ENCODE measurements at places on chromosomes 6 and 20. TPM values are rescaled to one million over a fixed set of nuclear protein-coding genes. Genes with fewer than 3 reads are reported as not detected.

DNA sequence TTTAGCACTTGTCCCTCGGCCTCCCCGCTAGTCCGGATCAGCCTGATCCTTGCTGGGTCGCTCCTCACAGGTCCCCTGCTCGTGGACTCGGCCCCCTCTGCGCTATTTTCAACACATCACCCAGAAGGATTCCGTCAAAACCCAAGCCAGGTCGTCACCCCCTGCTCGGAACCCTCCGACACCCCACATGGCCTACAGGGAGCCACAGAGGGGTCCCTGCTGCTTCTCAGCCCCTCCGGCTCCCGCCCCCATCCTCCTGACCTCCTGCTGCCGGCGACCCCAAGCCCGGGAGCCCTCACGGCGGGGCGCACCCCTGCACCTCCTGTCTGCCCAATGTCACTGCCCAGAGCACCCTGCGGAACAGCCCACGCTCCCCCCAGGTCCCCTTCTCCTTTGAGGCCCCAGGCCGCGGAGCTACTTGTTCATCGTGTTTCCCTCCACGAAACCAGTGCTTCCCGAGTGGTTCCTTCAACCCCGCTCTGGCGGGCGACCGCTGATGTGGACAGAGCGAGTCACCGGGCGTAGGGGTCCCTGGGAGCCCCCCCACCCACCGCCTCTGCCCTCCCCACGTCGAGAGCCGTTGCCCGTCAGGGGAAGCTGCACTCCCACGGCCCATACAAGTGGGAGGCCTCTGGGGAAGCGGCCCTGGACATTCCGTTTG lies 638 bp upstream of the MYL9 start:
- peak overlapping the region; percentile 77 for H3K27ac ChIP-seq
- no peaks in the 10 kb centered on the region for H3K27me3 ChIP-seq
- peaks cover 44% of the 10 kb centered on the region for H3K4me1 ChIP-seq
- no peaks in the 10 kb centered on the region for H3K36me3 ChIP-seq

DNA sequence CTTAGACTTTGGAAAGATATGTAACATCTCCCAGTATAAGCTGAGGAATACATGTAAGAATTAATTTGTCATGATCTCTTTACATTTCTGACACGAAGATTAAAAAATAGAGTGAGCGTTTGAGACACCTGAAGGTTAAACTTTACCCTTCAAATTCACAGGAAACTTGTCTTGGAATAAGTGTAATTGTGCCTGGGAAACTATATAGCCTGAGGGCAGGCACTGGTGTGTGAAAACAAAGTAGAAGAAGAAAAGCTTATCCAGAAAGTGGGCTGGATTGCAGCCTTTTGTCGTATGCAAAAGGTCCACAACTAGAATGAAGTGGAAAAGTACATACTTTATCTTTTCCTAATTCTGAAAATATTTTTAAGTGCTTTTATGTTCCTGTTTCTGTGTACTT lies 275.7 kb upstream of the TCF21 start:
- H3K27me3 ChIP-seq = no peaks in the 10 kb centered on the region
- H3K27ac ChIP-seq = no peak overlapping the region
- peaks cover 28% of the 10 kb centered on the region for H3K4me1 ChIP-seq
- H3K36me3 ChIP-seq = peaks cover 9% of the 10 kb centered on the region

GRCh38 chr20:3105256-3106137 lies 21.0 kb upstream of the AVP start:
- no peak overlapping the region for H3K4me3 ChIP-seq
- DNase-seq = no peak
- H3K36me3 ChIP-seq = no peaks in the 10 kb centered on the region
- no peaks in the 10 kb centered on the region for H3K27me3 ChIP-seq

- H3K27ac ChIP-seq = peak overlapping the region; percentile 50
- DNase-seq = no peak
- H3K4me3 ChIP-seq = no peak overlapping the region
- peaks cover 19% of the 10 kb centered on the region for H3K4me1 ChIP-seq
- H3K27me3 ChIP-seq = no peaks in the 10 kb centered on the region
Observed at GRCh38 chr6:3013486-3013885, 13.8 kb downstream of the NQO2 start.

- no peak overlapping the region for H3K4me3 ChIP-seq
- H3K36me3 ChIP-seq = peaks cover 12% of the 10 kb centered on the region
- H3K27me3 ChIP-seq = no peaks in the 10 kb centered on the region
- H3K27ac ChIP-seq = no peak overlapping the region
Observed at GRCh38 chr6:54586251-54586650, 260.3 kb upstream of the FAM83B start.

GRCh38 chr20:1711266-1711665 lies 53.7 kb upstream of the SIRPG start:
- H3K27me3 ChIP-seq = peaks cover 78% of the 10 kb centered on the region
- H3K4me3 ChIP-seq = no peak overlapping the region
- H3K4me1 ChIP-seq = no peaks in the 10 kb centered on the region
- no peak overlapping the region for H3K27ac ChIP-seq
- no peaks in the 10 kb centered on the region for H3K36me3 ChIP-seq

DNA sequence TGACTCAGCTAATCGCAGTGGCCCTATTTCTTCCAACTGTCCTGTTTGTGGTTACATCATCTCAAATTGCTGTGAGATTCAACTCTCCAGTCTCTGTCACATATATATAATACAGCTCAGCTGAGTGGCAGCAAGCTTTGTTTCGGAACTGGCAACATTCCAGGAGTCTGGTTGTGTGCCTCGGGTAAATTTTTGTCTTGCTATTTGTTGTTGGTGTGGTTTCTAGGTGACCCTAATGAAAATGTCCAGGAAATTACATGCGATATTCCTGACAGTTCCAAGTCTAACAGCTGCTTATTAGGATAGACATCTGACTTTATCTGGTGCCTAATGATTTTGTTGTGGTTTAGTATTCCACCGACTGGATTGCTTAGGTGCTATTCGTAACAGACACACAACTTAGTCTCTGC lies 581.8 kb downstream of the CD109 start:
- no peaks in the 10 kb centered on the region for H3K27me3 ChIP-seq
- no peaks in the 10 kb centered on the region for H3K4me1 ChIP-seq

- no peak overlapping the region for H3K4me3 ChIP-seq
- 0 out of 2 replicates have a peak, but pooled peaks cover 3% of the 10 kb centered on the region for H3K4me1 ChIP-seq
- no peaks in the 10 kb centered on the region for H3K36me3 ChIP-seq
Observed at GRCh38 chr6:91097364-91097763, 510.5 kb upstream of the MAP3K7 start.

DNA sequence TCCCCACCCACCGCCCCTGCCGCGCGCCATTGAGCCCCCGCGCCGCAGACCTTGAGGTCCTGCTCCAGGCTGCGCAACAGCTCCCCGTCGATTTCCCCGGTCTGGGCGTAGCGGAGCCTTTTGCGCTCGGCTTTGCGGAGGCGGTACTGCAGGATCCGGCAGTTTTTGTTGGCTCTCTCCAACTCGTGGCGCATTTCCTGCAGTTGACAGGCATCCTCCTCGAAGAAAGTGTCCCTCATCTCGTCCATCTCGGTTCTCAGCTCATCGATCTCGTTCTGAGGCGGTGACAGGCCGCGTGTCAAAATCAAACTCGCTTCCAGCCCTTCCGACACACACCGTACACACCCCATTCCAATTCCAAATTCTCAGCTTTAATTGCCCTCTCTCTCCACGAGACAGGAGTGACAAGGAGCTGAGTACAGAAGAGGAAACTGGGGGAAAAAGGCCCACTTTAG lies 4.3 kb downstream of the MTCL3 start:
- H3K36me3 ChIP-seq = peaks cover 28% of the 10 kb centered on the region
- DNase-seq = peak; percentile 70
- H3K4me3 ChIP-seq = peak overlapping the region; percentile 92

The TMC2 gene
- total RNA-seq = not detected

The NUP153 gene
- total RNA-seq = 58.4 TPM

The TCP1 gene
- 388 TPM for total RNA-seq
